Lower lobe of right lung (tissue), 2 donors: ENCODE measurements at places on chromosomes 2 and 18. TPM values are rescaled to one million over a fixed set of nuclear protein-coding genes. Genes with fewer than 3 reads are reported as not detected.
A peak's percentile ranks its signal among the peaks of the same experiment; 100 is the strongest.

Gene HOXD8
- total RNA-seq: 2.3 TPM

Gene SAP130
- total RNA-seq: 20.1 TPM

Gene YIPF4
- total RNA-seq: 59.4 TPM

Gene REG3A
- total RNA-seq: not detected

Gene MFF
- 53.0 TPM for total RNA-seq

DNA sequence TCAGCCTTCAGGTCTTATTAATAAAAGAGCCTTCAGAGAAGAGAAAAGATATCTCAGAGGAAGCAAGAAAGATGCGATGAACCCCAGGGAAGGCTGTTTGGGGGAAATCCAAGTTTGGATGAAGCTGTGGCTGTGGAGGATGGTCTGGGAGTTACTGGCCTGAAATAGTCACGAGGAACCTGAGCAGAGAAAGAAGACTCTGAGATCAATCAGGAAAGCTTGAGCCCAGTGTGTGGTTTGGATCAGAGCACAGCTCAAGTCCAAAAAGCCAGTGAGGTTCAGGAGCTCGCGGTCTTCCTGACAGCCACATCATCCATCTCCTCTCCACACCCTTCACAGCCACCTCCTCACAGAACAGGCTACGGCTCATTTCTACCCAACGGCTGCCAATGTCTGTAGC lies 87.4 kb upstream of the SERPINE2 start:
- DNase-seq: no peak
- H3K27ac ChIP-seq: no peak overlapping the region
- no peaks in the 10 kb centered on the region for H3K4me1 ChIP-seq

DNA sequence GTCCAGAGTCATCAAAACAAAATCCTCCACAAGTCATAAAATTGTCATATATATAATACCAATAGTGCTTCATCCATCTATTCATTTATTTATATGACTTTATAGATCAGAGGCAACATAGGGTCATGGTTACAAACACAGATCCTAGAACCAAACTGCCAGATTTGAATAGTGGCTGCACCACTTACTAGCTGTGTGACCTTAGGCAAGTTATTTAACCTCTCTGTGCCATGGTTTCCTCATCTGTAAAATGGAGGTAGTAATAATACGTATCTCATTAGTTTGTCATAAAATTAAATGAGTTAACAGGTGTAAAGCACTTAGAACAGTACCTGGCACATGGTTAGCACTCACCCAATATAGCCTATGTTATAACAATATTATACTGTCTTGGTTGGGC lies 58.9 kb upstream of the BZW1 start:
- H3K27me3 ChIP-seq: no peaks in the 10 kb centered on the region
- H3K4me1 ChIP-seq: peaks cover 7% of the 10 kb centered on the region
- H3K27ac ChIP-seq: no peak overlapping the region
- no peak for DNase-seq
- H3K4me3 ChIP-seq: no peak overlapping the region

- no peak overlapping the region for H3K4me3 ChIP-seq
- H3K4me1 ChIP-seq: peaks cover 8% of the 10 kb centered on the region
- H3K27ac ChIP-seq: no peak overlapping the region
- no peak for DNase-seq
- H3K27me3 ChIP-seq: no peaks in the 10 kb centered on the region
- no peaks in the 10 kb centered on the region for H3K36me3 ChIP-seq
These were observed 5.1 kb upstream of the MARCO start for GRCh38 chr2:118936936-118937335.

DNA sequence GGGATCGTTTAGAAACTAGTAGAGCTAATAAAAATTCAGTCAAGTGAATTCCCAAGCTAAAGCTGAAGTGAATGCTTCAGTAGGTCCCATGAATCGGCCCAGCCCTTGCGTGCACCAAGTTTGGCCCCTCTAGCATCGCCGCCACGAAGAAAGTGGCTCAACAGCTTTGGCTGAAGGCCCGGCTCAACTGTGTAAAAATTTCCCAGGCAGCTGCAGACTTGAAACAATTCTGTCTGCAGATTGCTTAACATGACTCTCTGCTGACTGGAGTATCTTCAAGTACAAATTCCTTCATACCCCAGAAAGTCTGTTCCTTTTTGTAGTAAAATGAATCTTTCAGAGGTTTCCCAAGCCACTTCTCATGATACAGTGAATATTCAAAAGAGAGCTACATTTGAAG lies 32.7 kb downstream of the ALMS1 start:
- no peaks in the 10 kb centered on the region for H3K27me3 ChIP-seq
- no peak overlapping the region for H3K27ac ChIP-seq
- H3K4me3 ChIP-seq: no peak overlapping the region
- H3K36me3 ChIP-seq: no peaks in the 10 kb centered on the region
- peak; percentile 72 for DNase-seq
